CD4-positive, alpha-beta T cell treated with Interleukin-6 for 4 hours (primary cell): ENCODE measurements at places on chromosomes 6 and 20.

- DNase-seq, result peak; percentile 20
These were observed 909 bp downstream of the DNAAF9 start for GRCh38 chr20:3406481-3407039.

DNA sequence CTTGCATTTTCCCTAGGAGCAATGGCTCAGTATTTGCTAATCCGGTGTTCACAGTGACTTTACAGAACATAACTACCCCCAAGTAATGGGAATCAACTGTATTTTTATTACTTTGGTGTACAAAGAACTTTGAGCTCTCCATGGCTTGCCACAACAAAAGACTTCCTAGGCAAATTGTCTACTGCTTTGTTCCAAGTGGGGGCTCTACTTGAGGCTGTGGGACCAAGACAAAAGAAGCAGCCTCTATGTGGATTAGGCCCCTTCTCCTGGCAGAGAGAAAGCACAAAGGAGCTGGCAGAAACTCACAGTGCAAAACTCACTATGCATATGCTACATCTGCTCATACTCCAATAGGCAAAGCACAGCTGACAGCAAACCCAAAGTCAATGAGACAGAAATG is 853 bp downstream of the WFDC8 start:
- no peak for DNase-seq

- peak; percentile 57 for DNase-seq
These were observed 16.2 kb downstream of the HLA-DPB1 start for GRCh38 chr6:33091957-33092356.

DNA sequence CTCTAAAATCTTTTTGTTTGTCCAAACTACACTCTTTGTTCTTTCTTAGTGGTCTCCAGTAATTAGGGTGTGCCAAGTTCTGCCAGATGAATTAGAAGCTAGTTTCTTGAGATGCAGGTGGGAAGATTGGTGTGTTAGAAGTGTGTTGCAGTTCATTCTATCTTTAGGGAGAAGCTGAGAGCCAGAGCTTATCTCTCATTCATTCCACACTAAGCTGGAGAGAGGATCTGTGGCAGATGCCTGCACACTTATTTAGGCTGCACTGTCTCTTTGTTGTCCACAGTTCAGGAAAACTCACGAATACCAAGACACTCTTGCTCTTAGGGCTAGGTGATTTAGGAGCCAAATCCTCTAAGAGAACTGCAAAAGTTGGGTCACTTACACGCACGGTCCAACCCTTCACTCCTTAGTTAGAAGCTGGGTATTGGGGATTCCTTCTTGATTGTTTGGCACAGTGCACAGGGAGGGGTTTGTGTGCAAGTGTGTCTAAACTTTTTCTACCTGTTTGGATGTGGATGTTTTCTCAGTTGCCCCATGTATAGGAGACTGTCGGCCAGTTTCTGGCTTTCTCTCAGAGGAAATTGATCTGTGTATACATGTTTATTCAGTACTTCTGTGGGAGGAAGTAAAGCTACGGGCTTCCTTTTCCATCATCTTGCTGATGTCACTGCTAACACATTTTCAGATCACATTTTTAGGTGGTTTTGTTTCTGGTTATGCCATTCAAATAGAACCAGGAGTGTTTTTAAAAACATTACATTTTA is 49.5 kb downstream of the SMAP1 start:
- DNase-seq, result no peak

GRCh38 chr6:131917763-131918649 is 33.2 kb downstream of the CCN2 start:
- DNase-seq, result no peak

- no peak for DNase-seq
These were observed 149.7 kb upstream of the SIM1 start for GRCh38 chr6:100614386-100614785.

GRCh38 chr20:31693987-31694661 is 28.5 kb downstream of the BCL2L1 start:
- DNase-seq, result no peak

- DNase-seq, result no peak
These were observed 2.7 kb downstream of the GFRA4 start for GRCh38 chr20:3660262-3661059.

GRCh38 chr6:33803571-33804053 is at the start of gene MLN:
MLN (minus strand) TSS chr6:33804003; CDS start chr6:33801163, 2,840 bp downstream.
- DNase-seq, result no peak
